ENCODE measurements at places on chromosomes 13 and 19.
A peak's percentile ranks its signal among the peaks of the same experiment; 100 is the strongest.

DNA sequence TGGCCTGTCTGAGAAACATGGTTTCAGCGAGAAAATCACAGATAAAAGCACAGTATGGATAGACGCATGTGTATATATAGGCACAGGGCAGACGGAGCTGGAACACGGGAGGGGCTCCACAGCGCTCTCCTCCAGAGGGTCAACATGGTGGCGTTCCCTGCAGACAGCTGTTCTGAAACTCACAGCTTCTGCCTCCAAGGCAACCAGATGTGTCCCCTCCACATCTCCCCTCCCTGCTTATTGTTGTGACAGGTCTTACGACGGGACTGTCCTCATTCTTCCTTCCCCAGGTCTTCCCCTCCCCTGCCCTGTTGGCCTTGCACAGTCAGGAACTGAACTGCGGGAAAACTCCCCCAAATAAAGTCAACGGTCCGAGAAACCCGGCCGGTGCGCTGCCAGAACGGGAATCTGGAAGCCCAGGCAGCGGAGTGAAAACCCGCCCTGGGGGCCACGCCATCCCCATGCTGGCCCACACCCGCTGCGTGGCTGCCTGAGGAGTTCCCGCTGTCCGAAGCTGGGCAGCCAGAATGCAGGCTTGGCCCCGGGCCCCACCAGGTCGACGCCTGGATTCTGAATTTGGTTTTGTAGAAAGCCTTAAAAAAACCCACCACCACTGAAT lies 2.6 kb upstream of the TIMM13 start:
- no peak for DNase-seq

DNA sequence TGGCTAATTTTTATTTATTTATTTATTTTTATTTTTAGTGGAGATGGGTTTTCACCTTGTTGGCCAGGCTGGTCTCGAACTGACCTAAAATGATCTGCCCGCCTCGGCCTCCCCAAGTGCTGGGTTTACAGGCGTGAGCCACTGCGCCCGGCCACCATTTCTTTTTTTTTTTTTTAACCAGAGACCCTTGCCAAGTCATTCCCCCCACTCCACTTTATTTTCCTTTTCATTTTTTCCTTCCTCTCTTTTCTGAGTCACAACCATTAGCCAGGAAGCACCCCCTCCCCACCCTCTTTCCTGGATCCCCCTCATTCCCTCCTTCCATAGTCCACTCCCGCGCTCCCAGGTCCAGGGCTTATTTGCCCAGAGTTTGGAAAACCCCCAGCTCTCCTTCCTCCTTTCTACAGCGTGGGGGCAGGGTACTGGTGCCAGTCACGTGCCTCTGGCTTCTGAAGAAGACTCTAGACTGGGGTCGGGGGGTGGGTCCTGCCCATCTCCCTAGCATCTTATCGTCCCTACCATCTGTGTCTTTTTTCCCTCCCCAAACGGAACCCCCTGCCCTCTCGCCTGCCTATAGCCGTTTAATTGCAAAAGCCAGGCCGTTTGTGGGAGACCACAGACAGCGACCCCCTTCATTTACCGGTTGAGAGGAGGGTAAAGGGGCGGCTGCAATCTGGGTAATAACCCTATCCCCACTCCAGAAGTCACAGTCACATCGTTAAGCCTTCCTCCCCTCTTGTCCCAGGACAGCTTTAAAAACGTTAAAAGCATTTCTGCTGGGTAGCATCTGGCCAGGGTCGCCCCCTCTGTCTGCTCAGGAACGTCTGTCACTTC lies 1.1 kb upstream of the CALR start:
- DNase-seq, result no peak

DNA sequence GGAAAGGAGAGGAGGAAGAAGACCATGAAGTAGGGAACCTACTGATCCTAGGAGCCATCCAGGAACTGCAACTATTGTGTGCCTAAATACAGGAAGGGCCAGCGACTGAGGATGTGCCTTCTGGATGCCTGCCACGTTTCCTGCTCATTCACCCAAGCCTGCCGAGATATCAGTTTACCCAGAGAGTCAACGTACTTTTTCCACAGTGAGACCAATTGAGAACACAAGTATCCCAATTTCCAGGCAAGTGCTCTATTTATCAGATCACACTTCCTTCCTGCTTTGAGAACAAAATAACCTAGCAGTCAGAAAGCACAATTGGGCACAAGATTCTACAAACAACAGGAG lies 122.4 kb downstream of the AKAP11 start:
- no peak for DNase-seq

- DNase-seq, result no peak
These were observed 6.6 kb upstream of the EID2 start for GRCh38 chr19:39546599-39546998.

DNA sequence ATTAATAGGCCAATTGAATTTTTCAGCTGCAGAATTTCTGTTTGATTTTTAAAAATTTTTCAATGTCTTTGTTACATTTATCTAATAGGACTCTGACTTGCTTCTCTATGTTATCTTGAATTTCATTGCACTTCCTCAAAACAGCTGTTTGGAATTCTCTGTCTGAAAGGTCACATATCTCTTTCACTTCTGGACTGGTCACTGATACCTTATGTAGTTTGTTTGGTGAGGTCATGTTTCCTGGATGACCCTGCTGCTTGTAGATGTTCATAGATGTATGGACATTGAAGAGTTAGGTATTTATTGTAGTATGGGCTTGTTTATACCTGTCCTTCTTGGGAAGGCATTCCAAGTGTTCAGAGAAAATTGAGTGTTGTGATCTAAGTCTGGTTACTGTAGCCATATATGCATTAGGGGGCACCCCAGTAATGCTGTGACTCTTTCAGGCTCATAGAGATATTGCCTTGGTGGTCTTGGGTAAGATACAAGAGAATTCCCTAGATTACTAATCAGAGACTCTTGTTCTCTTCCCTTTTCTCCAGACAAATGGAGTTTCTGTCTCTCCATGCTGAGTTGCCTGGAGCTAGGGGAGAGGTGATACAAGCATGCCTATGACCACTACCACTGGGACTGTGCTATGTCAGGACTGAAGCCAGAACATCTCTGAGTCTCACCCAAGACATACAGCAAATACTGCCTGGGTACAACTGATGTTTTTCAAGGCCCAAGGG lies 27.8 kb downstream of the RFC3 start:
- DNase-seq, result no peak

- no peak for DNase-seq
These were observed 18.1 kb upstream of the EID2 start for GRCh38 chr19:39557811-39558623.

DNA sequence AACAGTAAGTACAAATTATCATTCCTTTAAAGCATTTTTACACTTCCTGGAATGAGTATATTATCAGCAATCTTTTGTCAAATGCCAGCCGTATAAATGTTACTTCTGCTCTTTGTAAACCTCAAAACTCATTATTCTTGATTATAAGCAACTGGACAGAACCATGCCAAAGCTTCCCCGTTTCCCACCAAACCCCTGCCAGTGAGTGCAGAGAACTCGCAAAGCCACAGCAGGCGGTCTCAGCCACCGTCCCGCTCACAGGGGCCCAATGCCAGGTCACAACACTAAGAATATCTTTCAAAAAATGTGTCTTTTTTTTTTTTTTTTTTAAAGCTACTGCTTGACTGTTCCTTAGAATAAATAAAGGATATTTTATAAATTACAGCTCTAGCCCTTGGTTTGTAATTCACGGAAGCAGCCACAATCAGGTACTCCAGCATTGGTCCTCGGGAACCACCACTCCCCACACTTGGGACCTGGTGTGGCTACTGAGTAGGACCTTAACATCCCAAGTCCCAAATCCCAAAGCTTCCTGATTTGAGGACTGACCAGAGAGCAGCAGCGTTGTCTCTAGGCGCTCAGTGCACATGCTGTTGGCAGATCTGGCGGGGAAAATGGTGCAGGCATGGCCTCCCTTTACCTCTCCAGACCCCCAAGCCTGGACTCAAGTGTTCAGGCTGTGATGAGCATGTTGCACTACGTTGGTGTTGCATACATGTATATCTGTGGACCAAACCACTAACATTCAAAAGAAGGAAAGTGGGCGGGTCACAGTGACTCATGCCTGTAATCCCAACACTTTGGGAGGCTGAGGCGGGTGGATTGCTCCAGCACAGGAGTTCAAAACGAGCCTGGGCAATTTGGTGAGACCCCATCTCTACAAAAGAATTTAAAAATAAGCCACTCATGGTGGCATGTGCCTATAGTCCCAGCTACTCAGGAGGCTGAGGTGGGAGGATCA lies 19.0 kb downstream of the KCTD15 start:
- DNase-seq, result no peak

DNA sequence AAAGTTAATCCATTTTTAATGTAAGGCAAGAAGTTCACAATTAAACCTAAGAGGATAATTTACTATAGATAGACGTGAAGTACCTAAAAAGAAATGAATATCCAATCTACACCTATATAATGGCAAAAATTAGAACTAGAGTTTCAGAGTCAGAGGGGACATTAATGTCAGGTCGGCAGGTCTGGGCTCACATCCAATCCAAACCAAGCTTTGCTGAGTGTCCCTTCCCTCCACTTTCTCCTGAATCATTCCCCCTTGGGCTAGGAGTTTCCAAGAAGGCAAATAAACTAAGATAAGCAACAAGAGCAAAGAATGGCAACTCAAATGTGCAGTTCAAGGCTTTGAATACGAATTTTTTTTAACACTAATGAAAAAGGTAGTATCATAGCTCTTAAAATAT lies 2.9 kb downstream of the FLT3 start:
- DNase-seq, result no peak

- no peak for DNase-seq
These were observed 72.3 kb downstream of the GPC5 start for GRCh38 chr13:91470681-91471080.

GRCh38 chr19:47697863-47698609 lies 15.2 kb upstream of the EHD2 start:
- DNase-seq, result peak; percentile 22

DNA sequence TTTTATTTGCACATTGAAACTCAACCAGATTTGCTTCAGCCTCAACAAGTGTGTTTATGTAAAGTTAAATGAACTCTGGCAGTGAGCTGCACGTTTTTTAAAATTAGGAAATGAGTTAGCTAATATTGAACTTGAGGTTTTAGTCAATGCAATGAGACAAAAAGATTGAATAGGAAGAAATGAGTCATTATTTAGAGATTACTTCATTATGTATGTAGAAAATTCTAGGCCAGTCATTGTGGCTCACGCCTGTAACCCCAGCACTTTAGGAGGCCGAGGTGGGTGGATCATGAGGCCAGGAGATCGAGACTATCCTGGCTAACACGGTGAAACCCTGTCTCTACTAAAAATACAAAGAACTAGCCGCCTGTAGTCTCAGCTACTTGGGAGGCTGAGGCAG lies 22.8 kb upstream of the CD70 start:
- no peak for DNase-seq

- no peak for DNase-seq
These were observed 583 bp downstream of the PCDH8 start for GRCh38 chr13:52847682-52848432.

DNA sequence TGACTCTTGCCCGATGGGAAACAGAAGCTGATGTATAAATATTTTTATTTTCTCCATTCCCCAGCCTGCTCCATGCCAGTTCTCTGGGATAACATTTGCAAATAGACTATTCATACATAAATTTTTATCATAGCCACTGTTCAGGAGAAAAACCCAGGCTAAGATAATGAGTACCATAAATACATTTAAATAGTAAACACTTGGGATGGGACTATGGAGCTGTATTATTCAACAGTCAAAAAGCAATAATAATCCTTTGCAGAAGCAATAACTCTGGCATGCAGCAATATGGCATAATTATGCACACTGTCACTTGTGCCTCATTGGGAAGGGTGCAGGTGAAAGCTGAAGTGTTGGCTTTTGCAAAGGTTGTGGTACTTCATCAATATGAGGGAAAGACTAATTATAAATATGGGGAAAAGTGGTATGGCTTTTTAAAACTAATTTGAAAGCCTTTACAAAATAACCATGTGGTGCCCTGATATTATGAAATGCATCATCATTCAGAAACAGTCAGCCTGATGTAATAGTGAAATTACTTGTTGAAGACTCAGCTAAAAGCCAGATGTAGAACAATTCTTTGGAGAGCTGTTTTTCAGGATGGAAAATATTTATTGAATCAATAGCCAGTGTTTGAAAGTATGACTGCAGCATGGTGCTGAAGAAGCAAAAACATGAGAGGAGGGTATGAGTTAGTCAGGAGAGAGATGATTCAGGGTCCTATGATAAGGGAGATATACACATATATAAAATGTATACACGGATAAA lies 2476.7 kb downstream of the PCDH9 start:
- no peak for DNase-seq

- DNase-seq, result peak; percentile 23
These were observed 19.8 kb upstream of the TCF3 start for GRCh38 chr19:1672038-1672768.

DNA sequence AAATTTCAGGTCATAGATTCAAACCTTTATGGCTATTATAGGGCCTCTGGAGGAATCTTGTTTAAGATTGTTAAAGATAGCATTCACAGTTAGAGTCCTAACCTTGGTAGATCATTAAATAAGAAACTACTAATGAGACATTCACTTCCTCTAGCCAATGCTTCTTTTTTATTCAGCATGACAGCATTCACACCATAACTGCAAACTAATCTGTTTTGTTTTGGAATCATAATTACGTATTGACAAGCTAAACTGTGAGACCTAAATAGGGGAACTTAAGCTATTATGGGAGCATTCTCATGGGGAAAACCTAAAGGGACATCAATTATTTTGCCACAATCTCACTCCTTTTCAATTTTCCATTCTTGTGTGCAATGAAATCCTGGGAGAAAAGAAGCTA lies 653.8 kb downstream of the PCDH9 start:
- no peak for DNase-seq

GRCh38 chr19:39145180-39145953 lies 19.8 kb downstream of the PAK4 start:
- DNase-seq, result no peak

- no peak for DNase-seq
These were observed 14.3 kb upstream of the ZNF667 start for GRCh38 chr19:56491399-56491798.

DNA sequence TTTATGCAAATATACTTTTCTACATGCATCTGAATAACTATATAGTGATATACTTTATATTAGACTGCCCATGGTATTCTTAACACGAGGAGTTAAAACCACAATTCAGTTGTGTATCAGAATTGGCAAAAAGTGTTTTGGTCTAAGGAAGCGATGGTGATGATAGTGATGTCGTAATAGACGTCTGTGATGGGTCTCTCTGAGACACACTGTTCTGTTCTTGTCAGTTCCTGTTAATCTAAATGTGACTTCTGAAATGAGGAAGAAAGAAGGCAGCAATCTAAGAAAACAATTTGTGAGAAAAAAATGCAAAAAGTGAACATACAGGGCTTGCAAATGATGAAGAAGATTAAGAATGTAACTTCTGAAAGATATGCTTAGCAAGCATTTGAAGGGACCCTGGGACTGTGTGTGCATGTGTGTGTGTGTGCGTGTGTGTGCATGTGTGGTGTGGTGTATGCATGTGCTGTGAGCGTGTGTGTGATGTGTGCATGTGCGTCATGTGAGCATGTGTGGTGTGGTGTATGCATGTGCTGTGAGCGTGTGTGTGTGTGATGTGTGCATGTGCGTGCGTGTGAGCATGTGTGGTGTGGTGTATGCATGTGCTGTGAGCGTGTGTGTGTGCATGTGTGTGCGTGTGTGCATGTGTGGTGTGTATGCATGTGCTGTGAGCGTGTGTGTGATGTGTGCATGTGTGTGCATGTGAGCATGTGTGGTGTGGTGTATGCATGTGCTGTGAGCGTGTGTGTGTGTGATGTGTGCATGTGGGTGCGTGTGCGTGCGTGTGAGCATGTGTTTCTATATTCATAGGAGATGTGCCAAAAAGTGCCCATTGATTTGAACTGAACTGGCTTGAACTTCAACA lies 131.8 kb downstream of the IRS2 start:
- no peak for DNase-seq

- no peak for DNase-seq
These were observed 370.9 kb downstream of the KLF5 start for GRCh38 chr13:73429701-73430100.

All from stimulated activated CD8-positive, alpha-beta memory T cell treated with anti-CD3 and anti-CD28 coated beads, Interleukin-4, amount 100 ng/mL, for 1 hour (primary cell).